Thyroid gland (tissue), 4 donors: ENCODE measurements at places on chromosomes 7 and 10. TPM values are rescaled to one million over a fixed set of nuclear protein-coding genes. Genes with fewer than 3 reads are reported as not detected.

The GDF10 gene
- 9.6 TPM for total RNA-seq

DNA sequence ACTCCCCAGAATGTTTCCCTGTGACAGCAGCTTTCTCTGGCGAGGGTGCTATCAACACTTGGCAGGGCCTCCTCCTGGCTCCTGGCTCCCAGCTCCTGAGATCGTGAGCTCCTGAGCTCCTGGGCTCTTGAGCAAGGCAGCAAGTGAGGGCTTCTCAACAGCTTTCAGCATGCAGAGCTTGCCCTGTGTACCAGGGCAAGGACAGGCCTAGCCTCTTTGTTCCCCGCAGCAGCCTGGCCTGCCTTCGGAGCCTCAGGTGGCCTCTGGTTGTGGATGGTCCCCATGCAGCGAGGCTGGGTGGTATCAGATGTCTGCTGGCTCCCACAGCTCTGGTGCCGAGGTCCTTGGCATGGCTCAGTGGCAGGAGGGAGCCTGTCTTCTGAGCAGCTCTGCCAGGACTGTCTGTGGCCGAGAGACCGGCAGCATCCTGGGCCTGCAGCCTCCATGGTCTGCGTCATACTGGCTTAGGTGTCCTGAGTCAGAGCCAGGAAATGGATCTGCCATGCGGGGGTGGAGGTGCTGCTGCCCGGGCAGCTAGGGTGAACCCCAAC is 44.2 kb downstream of the ZMIZ1 start:
- H3K27me3 ChIP-seq: no peaks in the 10 kb centered on the region
- peaks cover 76% of the 10 kb centered on the region for H3K4me1 ChIP-seq
- H3K27ac ChIP-seq: peak overlapping the region; percentile 81
- no peak overlapping the region for H3K4me3 ChIP-seq
- H3K36me3 ChIP-seq: peaks cover 5% of the 10 kb centered on the region
- peak; percentile 85 for DNase-seq

DNA sequence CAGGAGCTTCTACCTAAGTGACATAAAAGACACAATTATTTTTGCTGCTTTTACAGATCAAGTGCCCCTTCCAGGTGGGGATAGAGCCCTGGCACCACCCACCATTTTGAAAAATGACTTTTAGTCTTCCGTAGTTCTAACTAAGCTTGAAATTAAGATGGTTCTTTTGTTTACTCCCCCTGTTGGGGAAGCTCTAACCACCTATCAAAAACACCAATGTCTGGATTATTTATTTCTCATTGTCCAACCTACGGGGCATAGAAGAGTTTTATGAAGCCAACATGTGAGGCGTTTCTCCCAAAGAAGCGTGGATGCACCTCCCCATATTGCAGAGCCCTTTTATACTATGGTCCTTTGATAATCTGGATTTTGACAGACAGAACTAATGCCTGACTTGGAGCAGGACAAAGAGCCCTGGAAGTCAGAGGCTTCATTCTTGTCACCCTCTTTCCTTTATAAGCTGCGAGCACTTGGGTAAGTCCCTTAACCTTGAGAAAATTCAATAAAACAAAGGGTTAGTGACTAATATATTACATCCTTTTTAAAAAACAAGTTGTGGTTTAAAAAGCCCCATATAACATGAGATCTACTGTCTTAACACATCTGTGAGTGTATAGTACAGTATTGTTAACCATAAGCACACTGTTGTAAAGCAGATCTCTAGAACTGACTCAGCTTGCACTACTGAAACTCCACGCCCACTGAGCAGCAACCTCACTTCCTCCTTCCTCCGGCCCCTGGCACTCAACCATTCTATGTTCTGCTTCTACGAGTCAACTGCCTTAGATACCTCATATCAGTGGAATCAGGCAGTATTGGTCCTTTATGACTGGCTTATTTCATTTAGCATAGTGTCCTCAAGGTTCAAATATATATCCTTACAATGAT is 67.5 kb downstream of the ATXN7L1 start:
- no peaks in the 10 kb centered on the region for H3K27me3 ChIP-seq
- no peaks in the 10 kb centered on the region for H3K36me3 ChIP-seq
- H3K27ac ChIP-seq: no peak overlapping the region
- DNase-seq: no peak

The PHF14 gene
- 38.1 TPM for total RNA-seq

DNA sequence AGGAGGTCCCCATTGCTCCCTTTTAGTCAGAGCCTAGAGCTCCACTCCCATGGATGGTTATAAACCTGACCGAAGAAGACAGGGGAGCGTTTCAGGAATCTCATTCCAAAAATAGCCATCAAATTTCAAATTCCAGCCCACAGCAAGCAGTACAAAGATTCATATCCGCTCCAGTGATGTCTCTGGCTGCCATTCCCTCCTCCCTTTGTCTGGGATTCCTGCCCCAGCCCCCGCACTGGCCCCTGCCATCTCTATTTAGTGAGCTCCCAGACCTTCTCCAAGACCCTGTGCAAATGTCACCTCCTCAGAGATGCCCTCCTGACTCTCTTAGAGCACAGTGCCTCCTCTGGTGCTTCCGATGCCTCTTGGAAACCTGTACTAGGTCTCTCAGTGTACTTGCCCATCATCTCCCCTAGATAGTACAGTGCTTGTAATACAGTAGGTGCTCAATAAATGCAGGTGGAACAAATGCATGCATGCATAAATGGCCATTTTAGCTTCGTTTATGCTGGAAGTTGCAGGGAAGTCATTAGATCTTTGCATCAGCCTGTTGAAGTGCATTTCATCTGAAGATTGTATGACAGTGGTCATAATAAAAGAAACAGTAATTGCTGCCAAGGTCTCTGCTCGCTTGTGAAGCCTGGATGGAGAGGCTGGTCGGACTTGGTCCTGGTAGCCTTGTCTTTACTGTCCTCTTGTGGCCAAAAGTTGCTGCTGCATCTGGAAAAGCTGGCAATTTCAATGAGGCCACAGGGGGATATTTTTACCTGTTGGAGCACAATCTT is 32.0 kb upstream of the HABP2 start:
- H3K27me3 ChIP-seq: no peaks in the 10 kb centered on the region
- no peak overlapping the region for H3K4me3 ChIP-seq
- DNase-seq: peak; percentile 79

The NPY4R gene
- total RNA-seq: not detected

DNA sequence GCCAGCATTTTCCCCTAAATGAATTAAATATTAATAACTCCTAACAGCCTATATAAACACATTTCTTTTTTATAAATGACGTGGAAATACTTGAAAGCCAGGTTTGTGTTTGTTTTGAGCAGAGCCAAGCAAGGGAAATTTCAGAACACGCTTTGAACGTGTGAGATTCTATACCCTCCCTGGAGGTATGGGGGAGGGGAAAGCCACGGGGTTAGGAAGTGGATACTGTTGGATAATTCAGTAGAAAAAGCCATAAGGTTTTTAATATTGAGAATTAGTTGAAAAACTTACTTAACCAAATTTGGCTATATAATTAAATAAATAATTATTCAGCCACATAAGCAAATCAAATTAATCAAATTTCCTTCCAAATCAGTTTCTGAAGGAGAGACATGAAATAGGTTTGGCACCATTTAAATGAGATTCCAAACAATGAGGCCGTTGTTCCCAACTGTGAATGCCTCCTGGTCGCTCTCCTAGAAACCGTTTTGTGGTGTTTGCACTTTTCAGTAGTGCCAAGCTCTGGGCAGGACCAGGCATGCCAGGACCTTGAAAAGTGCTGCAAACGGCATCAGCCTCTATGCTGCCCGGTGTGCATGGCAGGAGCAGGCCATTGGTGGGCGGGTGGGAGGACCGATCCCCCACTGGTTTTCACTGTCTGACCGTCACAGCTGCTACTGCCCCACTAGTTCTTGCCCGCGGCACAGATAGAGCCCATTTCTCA is 88.1 kb downstream of the SEPTIN14 start:
- H3K4me3 ChIP-seq: no peak overlapping the region
- no peaks in the 10 kb centered on the region for H3K27me3 ChIP-seq

- no peaks in the 10 kb centered on the region for H3K36me3 ChIP-seq
- peaks cover 46% of the 10 kb centered on the region for H3K4me1 ChIP-seq
- DNase-seq: no peak
- no peak overlapping the region for H3K27ac ChIP-seq
- H3K27me3 ChIP-seq: peaks cover 74% of the 10 kb centered on the region
- H3K4me3 ChIP-seq: no peak overlapping the region
Measured at GRCh38 chr7:155455776-155456737, 1.9 kb upstream of the EN2 start.

DNA sequence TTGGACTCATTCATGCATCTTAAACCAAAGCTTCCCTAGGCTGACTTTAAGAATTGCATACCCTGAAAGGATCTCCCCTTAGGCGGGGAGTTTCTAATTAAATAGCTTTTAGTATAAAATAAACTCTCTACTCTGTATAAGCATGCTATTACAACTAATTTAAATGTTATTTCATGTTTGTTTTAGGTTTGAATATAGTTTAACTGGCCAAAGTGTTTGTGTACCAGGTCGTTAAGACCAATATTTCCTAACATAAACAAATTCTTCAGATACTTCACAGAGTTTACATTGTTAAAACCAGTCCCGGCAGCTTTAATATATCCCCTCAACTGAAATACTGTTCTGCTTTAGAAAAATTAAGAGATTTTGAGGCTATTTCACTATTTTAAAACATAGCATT is 2.3 kb downstream of the GLI3 start:
- H3K36me3 ChIP-seq: no peaks in the 10 kb centered on the region
- no peak overlapping the region for H3K27ac ChIP-seq
- H3K4me3 ChIP-seq: no peak overlapping the region
- H3K27me3 ChIP-seq: no peaks in the 10 kb centered on the region
- no peak for DNase-seq

The ASCC1 gene
- 27.1 TPM for total RNA-seq

DNA sequence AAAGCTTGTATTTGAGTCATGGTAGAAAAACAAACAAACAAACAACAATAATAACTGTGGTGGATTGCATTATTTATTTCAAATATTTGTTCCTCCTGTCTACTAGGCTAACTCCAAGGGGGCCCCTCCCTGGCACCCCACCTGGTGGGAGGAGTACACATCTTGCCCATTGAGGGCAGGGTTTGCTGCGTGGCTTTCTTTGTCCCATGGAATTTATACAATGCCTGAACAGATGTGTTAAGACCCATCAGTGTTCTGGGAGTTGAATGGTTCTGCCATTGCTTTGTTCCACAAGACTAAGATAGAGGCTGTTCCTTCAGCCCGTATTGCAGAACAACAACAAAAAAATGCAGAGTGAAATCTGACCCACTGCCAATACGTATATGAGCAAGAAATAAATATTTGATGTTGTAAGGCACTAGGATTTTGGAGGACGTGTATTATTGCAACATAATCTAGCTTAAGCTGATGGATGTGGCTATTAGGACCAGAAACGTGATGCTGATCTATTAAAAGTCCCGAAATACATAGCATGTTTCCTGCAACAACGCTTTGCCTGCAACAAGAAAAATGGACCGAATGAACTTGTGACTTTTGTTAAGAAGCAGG is 119.1 kb upstream of the JCAD start:
- no peak overlapping the region for H3K27ac ChIP-seq
- H3K4me3 ChIP-seq: no peak overlapping the region
- no peaks in the 10 kb centered on the region for H3K36me3 ChIP-seq
- no peak for DNase-seq

GRCh38 chr10:59236064-59236697 is 59.7 kb downstream of the PHYHIPL start:
- no peaks in the 10 kb centered on the region for H3K36me3 ChIP-seq
- DNase-seq: no peak
- H3K27ac ChIP-seq: no peak overlapping the region
- no peaks in the 10 kb centered on the region for H3K27me3 ChIP-seq
- no peak overlapping the region for H3K4me3 ChIP-seq
- no peaks in the 10 kb centered on the region for H3K4me1 ChIP-seq

The SFTPA2 gene
- total RNA-seq: not detected

DNA sequence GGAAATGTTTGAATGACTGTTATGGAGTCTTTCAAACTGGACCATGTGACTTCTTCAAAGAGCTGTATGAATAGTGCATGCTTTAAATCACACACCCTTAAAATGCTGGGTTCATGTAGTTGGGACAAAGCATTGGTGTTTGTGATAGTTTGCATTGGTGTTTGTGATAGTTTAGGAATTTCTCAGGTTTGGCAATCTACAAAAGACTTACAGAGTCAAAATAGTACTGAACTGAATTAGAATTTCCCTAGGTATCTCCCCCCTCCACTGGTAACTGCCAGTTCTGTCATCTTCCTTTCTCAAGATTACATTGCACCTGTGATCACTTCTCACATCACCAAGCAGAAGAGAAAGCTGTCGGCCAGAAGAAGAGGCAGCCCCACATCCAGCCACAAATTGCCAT is 261.1 kb downstream of the GATA3 start:
- H3K27ac ChIP-seq: no peak overlapping the region
- H3K36me3 ChIP-seq: no peaks in the 10 kb centered on the region
- H3K27me3 ChIP-seq: no peaks in the 10 kb centered on the region
- H3K4me1 ChIP-seq: no peaks in the 10 kb centered on the region

The MGAM2 gene
- not detected for total RNA-seq
